Neuronal stem cell (in vitro differentiated cells): ENCODE measurements at places on chromosomes 6 and 20.
A peak's percentile ranks its signal among the peaks of the same experiment; 100 is the strongest.

DNA sequence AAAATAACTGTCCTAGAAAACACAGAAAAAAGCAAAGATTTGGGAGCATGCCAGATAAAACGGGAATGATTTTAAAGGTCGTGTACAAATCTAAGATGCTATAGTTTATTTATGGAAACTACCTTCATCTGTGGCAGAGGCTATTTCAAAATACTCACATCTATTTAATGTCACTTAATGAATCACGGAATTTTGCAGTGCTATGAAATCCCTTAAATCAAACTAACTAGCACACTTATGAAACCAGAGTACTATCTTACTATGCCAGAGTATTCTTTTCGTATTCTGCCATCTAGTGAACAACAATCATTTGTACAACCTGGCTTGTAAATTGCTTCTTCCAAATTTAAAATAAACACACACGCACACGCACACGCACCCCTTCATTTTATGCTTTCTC lies 77.9 kb upstream of the BMP5 start:
- no peak for DNase-seq

DNA sequence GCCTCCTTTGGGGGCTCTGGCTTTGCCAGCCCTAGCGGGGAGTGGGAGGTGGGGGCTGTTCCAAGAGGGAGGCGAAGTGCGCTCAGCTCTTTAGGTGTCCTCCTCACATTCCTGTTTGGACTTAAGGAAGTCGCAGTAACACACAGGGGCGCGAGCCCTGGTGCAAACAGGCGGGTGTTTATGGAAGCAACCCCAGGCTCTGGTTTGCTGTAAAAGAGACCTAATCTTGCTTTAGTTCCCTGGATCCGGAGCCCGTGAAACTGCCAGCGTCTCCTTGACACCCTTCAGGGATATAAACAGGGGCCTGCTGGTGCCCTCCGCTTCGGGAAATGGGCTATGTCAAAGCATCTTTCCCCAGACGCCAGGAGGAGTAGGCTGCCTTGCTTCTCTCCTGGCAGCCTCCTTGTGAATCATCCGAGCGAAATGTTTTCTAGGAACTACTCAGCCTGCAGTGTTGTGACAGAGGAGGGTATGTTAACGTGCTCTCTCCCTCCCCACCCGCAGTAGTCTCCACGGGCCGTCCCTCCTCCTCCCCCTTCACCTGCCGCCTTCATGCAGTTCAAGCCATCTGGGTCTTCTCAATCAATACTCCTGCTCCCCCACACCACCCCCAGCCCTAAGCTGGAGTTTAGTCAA lies 168.0 kb upstream of the LRFN2 start:
- DNase-seq = no peak

GRCh38 chr6:91744566-91744965 lies 1157.7 kb upstream of the MAP3K7 start:
- no peak for DNase-seq

- DNase-seq = peak; percentile 64
These were observed 3.0 kb upstream of the FOXO3 start for GRCh38 chr6:108557494-108558371.

GRCh38 chr20:59908855-59909254 lies 24.6 kb downstream of the SYCP2 start:
- no peak for DNase-seq

DNA sequence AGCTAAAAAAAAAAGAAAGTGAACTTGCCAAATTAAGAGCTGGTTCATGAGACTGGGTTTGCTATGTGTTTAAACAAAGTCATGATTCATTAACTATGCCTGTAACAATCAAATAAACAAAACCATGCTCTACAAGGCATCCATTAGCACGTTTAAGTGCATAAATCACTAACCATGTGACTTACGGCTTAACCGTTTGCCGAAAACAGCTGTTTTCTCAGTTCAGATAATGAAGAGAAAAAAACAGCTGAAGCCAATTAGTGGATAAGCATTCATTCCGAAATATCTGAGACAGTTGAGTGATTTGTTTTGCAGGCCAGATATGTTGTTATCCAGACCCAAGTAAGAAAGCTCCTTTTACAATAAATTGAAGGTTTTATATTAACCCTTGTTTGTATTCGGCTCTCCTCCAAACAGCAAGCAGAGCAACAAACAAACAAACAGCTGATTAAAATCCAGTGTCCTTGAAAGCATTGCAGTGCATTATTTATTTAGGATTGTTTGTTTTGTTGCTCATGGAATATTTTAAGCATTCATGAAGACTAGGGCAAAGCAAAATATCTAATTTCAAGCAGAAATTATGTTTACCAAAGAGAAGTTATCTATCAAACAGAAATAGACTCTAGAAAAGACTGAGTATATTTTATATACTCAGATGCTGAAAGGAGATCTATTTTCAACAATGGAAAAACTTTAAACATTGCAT lies 343.5 kb downstream of the RFPL4B start:
- DNase-seq = no peak

GRCh38 chr6:15922510-15923250 lies 206.2 kb upstream of the MYLIP start:
- no peak for DNase-seq

GRCh38 chr6:169190144-169190584 lies 63.5 kb downstream of the THBS2 start:
- DNase-seq = no peak

GRCh38 chr6:40710626-40711330 lies 123.6 kb upstream of the LRFN2 start:
- no peak for DNase-seq

- DNase-seq = no peak
These were observed 300.5 kb downstream of the KCNQ5 start for GRCh38 chr6:72922401-72922800.

- DNase-seq = no peak
These were observed 534.1 kb upstream of the JAG1 start for GRCh38 chr20:11207749-11208502.

DNA sequence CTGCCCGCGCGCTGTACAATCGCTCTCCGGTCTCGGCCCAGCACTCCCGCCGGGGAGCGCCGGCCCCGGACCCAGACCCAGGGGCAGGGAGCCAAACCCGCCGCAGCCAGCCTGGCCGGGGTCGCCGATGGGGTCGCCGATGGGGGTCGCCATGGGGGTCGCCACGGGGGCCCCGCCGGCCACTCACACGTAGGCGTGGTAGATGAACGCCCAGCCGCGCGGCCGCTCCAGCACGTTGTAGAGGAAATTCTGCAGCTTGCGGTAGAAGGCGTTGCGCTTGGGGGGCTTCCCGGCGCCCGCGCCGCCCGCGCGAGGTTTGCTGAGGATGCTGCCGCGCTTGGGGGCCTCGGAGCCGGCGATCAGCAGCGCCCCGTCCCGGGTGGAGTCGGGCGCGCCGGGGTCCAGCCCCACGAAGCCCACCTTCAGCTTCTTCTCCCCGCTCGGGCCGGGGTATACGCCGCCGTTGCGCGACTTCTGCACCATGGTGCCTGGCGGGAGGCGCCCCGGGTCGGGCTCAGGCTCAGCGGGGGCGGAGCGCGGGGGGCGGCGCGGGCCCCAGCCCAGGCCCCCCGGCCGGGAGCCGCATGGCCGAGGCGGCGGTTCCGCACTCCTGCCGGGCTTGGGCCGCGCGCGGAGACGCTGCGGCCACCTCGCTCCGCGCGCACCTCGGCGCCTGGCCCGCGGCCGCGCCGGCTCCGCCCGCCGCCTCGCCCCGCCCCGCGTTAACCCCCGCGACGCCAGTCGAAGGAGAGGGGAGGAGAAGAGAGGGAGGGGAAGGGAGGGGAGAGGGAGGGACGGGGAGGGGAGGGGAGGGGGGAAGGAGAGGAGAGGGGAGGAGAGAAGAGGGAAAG lies at the start of gene KCNQ2:
TSS of gene KCNQ2 (minus strand) at position 675 of the 851 bp plus-strand sequence. CDS start at position 483, 192 bp downstream.
- no peak for DNase-seq

DNA sequence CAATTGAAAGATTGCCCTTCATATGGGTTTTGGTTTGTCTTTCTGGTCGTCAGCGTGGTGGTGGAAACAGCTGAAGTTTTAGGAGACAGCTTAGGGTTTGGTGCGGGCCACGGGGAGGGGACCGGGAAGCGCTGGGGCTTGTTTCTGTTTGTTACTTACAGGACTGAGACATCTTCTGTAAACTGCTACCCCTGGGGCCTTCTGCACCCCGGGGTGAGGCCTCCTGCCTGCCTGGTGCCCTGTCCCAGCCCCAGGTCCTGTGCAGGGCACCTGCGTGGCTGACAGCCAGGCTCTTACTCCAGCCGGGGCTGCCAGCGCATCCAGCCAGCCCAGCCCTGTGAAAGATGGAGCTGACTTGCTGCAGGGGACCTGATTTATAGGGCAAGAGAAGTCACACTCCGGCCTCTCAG lies 22.8 kb downstream of the NPEPL1 start:
- DNase-seq = no peak

DNA sequence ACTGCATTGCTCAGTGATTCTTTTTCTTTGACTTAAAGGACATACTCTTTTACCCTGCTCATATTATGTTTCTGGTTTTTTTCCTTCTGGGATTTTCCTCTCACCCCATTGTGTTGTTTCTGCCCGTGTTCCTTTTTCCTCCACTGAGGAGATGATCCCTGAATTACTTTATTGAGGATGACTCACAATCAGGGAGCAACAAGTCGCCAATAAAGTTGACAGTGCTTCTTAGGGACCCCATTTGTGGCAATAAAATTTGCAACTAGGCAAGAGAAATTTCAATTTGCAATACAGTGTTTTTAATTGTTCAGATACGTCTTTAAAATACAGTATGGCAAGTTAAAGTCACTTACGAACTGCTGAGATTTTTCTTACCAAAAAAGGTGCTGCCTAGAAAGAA lies 217.9 kb downstream of the SOX4 start:
- no peak for DNase-seq

- DNase-seq = peak; percentile 87
These were observed 1.6 kb upstream of the THBD start for GRCh38 chr20:23050847-23051627.

GRCh38 chr6:156786652-156787051 lies 9.5 kb downstream of the ARID1B start:
- DNase-seq = no peak

DNA sequence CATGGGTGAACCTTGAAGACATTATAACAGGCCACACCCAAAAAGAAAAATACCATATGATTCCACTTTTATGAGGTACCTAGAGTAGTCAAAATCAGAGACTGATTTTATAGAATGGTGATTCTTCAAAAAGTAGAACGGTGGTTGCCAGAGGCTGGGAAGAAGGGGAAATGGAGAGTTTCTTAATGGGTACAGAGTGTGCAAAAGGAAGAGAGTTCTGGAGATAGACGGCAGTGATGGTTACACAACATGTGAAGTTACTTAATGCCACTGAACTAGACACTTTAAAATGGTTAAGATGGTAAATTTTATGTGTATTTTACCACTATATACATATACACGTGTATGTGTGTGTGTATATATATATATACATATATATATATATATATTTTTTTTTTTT lies 80.8 kb downstream of the PRND start:
- no peak for DNase-seq

- peak; percentile 37 for DNase-seq
These were observed 260.0 kb downstream of the DHX35 start for GRCh38 chr20:39222101-39222500.

DNA sequence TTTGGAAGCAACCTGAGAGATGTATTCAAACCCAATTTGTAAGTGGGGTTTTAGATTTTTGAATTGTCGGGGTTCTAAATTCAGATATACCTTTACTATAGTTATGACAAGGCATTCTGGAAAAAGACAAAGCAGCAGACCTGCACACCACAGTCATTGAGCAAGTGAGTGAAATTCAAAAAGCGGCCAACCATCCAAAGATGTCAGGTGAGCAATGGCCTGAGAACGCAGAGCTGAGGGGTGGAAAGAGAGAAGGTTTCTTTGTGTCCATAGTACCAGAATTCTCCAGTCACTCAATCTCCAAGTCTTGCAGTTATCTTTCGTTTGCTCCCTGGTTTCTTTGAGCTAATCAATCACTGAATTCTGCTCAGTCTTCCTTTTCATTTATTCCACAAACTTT lies 1.8 kb upstream of the FRK start:
- DNase-seq = no peak

GRCh38 chr6:71124340-71124739 lies 164.3 kb upstream of the OGFRL1 start:
- DNase-seq = no peak

- no peak for DNase-seq
These were observed 111.6 kb downstream of the TBC1D32 start for GRCh38 chr6:121222656-121223055.

DNA sequence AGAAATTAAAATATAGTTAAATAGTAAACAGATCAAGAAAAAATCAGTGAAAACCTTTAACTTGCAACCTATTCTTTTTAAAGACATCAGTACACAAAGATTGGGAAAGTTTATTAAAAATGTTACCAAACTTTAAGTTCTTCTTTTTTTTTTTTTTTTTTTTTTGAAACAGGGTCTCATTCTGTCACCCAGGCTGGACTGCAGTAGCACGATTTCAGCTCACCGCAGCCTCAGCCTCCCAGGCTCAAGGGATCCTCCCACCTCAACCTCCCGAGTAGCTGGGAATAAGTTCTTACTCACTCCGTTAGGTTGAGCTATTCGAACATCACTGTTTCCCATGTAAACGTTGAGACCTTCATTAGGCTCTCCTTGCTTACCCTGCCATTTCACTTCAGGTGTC lies 5.6 kb downstream of the MAP3K5 start:
- DNase-seq = no peak
